Stimulated activated CD4-positive, alpha-beta T cell treated with anti-CD3 and anti-CD28 coated beads, Interleukin-4, amount 100 ng/mL, for 1 hour (primary cell): ENCODE measurements at places on chromosomes 5 and 9.

DNA sequence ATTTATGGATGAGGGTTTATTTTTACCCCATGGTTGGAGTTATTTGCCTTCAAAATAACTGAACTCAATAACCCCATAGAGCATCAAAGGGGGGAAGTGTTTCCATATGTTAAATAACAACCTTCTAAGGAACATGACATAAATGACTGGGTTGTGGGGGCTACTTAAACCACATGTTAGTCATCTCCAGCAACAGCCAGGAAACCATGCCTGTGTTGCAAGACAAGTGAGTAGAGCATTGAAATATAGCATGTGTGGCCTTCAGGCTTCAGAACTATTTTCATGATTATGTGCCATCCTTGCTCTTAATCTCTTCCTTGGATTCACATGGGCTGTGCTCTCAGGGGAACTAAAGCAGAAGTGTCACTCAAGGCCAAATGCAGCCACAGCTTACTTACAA is 431.2 kb downstream of the AGTPBP1 start:
- DNase-seq, result no peak

- no peak for DNase-seq
These were observed 157.1 kb downstream of the OLFM1 start for GRCh38 chr9:135244271-135245221.

GRCh38 chr5:37626266-37626665 is 213.6 kb downstream of the GDNF start:
- no peak for DNase-seq

- no peak for DNase-seq
These were observed 64.2 kb upstream of the PCSK5 start for GRCh38 chr9:75826314-75826713.

DNA sequence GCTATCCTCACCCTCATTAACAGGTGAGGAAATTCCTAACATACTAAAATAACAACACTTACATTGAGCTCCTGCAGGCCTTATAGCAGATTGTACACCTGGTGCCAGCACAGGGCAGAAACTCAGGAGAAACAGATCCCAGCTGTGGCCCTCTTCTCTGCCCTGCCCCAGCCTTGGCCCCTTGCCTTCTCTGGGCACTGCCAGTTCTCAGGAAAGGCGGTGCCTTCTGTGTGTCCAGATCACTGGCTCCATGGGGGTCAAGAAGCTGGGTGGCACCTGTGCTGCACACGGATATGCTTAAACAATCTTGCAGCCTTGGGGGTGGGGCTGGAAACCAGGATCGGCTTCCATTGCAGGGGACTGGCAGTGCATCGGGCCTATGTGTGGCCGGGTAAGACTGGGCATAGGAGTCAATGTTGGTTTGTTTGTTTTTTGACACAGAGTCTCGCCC is 19.3 kb downstream of the KYAT1 start:
- no peak for DNase-seq

DNA sequence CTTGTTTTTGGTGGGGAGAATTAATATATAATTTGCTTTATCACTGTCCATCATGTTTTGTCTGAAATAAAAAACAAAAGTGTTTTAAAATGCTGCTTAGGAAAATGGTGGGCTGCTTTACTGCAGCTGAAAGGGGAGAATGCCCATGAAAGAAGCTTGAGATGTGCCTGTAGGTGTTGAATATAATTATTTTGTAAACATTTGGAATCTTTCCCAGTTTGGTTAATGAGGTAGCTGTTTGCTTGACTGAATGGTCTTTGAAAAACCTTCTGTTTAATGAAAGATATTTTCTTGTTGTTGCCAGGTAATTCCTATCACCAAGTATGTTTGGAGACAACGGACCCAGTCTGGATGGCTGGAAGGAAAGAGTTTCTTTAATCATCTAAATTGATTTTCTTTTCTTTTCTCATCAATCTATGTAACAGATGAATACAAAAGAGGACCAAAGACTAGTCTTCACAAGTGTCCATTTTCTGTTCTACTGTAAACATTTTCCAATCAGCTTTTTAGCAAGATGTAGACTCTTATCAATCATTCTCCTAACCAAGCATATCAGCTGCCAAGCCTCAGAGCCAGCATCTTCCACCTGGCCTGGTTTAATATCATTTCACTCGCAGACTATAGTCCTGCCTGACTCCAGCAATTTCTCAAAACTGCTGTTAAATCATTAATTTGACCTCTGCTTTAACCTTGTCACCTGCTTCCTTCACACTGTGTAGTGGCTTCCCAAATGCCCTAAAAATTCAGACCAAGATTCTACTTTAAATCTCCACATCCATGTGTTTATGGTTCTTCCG is 441.2 kb upstream of the CHD1 start:
- DNase-seq, result no peak

GRCh38 chr5:6183391-6184390 is 194.7 kb downstream of the MED10 start:
- no peak for DNase-seq

GRCh38 chr9:128082151-128082550 is 14.1 kb downstream of the SLC25A25 start:
- no peak for DNase-seq

GRCh38 chr5:29518176-29518575 is 1675.3 kb upstream of the CDH6 start:
- DNase-seq, result no peak

DNA sequence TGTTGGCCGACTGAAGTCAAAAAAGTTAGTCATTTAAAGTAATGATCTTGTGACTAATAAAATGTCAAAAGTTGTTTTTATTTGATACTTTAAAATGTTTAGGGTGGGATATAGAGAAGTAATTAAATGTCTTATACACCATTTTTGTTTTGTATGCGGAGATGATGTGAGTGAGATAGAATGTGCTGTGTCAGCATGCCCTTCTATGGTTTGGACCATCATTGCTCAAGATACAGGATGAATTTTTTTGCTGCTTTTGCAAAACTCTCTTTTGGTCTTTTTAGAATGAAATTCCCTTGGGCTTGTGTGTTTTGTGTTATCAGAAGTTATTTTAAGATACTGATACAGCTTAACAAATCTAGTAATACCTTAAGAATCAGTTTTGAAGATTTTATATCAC is 12.5 kb downstream of the SRFBP1 start:
- no peak for DNase-seq

DNA sequence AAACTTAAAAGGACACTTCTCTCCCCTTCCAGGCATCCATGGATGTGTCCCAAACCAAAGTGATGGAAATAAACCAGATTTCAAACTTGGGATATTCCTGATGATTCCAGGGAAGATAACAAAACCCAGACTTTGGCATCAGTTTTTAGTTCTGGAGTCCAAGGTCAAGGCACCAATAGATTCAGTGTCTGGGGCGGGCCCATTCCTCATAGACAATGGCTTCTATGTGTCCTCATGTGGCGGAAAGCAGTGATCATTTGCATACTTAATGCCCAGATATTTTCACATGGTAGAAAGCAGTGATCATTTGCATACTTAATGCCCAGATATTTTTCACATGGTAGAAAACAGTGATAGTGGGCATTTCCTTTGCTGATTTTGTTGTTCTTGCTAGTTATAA is 151.4 kb upstream of the DAP start:
- DNase-seq, result no peak

DNA sequence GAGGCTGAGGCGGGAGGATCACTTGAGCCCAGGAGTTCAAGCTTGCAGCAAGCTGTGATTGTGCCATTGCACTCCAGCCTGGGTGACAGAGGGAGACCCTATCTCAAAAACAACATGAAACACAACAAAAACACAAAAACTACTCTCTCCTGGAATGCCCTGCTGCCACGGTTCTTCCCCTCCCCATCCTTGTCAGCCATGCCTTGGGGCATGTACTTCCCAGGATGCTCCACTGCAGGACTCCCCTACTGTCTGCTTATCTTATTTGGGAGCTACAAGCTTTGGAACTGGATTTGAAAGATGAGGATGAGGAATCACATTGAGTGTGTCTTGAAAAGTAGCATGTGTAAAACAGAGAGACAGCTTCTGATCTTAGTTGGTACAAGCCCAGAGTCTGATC is 40.1 kb upstream of the KIAA1958 start:
- DNase-seq, result no peak

- DNase-seq, result no peak
These were observed 321.9 kb downstream of the ZSWIM6 start for GRCh38 chr5:61653807-61654580.

- peak; percentile 38 for DNase-seq
These were observed 95.8 kb upstream of the DAP start for GRCh38 chr5:10856683-10857337.

DNA sequence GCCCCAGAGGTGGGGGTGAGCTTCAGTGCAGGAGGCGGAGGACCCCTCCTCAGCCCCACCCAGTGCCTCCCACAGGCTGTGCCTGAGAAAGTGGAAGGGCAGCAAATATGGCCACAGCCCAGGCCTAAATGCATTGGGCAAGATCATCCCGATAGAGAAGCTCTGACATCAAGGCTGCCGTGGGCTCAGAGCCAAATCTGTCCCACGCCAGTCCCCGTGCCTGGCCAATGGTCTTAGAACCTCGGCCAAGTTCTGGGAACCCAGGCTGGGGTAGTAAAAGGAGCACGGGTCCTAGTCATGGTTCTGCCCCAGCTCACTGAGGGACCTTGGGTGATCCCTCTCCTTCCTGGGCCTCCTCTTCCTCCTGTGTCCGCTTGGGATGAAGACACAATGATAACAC is 27.7 kb upstream of the TNIP1 start:
- no peak for DNase-seq

GRCh38 chr9:19408316-19408692 is 505 bp upstream of the ACER2 start:
- no peak for DNase-seq

DNA sequence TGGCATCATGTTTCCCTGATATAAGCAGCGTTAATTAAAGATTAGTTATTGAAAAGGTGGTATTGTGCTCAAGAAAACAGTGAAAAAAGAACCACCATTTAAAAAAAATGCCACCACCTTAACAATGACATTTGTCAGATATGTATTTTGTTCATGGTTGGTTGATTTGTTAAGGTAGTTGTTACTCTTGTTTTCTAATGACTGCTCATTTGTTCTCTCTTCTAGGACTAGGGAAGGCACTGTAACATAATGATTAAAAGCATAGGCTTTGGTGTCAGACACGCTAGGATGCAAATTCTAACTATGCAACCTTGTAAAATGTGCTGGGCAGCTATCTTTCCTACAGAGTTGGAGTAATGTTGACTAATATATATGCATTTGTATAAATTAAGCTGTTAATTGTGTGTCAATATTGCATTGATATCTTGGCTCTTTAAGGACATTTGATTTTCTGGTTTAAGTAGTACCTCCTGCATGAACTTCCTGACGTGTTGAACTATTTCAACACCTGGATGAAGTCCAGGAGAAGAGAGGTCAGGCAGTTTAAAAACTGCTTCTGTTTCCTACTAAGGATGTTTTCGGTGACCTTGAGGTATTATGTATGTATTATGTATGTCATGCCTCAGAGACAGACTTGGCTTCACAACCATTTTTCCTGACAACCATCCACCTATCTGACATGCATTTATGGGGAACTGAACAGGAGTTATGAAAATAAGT is 77.8 kb downstream of the MUSK start:
- DNase-seq, result no peak

- DNase-seq, result no peak
These were observed 5.6 kb upstream of the TBC1D13 start for GRCh38 chr9:128781187-128782070.
